SIG-M5 (cell line): ENCODE measurements at places on chromosomes 3 and 15.
A peak's percentile ranks its signal among the peaks of the same experiment; 100 is the strongest.

- no peak for DNase-seq
Measured at GRCh38 chr15:76964157-76964556, 30.8 kb upstream of the PSTPIP1 start.

DNA sequence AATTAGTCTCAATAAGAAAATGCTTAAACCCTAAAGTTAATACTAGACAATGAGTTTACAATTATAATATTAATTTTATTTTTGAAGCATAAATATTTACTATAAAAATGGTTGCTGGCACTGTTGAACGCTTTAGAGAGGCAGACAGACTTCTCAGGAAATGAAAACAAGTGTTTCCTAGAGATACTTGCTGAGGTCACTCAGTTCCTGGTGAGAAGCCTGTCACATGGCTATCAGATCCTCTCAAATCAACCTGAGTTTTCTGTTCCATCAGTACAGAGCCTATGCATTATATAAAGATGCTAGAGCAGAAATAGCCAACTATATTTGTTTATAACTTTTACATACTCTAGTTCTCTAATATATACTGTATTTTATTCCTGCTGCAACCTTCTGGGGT lies 109.2 kb downstream of the MYO5A start:
- no peak for DNase-seq

- no peak for DNase-seq
Measured at GRCh38 chr3:65883613-65884012, 155.1 kb downstream of the MAGI1 start.

GRCh38 chr3:43707998-43708397 lies 17.3 kb downstream of the ABHD5 start:
- DNase-seq, result peak; percentile 77

DNA sequence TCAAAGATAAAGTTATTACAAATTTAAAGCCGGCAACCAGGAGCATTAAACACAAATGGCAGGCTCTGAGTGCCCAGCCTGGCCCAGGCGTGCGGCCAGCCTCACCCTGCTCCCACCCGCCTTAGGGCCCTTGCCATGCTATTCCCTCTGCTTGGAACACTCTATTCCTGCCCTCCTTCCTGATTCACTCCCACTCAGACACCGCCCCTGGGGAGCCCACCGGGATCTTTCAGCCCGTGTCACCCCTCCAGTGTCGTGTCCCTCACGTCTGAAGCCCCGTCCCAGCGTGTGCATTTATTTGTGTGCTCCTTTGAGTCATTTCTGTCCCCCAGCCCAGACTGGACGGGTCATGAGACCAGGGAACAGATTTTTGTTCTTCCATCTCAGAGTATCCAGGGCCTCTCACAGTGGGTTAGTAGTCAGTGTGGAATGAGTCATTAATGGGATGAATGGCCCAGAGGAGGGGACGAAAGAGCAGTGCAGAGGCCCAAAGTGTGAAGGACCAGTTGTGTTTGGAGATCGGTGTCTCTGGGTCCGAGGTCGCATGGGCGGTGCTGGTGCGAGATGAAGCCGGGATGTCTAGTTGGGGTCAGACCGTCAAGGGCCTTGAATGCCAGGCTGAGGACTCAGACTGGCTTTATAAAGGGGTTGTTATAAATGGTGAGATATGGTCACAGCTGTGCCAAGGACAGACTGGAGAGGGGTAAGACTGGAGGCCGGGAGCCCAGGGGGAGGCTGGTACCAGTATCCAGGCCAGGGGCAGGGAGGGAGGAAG lies 58.9 kb upstream of the SLC6A6 start:
- no peak for DNase-seq

- no peak for DNase-seq
Measured at GRCh38 chr3:13539671-13540070, 9.3 kb upstream of the FBLN2 start.

DNA sequence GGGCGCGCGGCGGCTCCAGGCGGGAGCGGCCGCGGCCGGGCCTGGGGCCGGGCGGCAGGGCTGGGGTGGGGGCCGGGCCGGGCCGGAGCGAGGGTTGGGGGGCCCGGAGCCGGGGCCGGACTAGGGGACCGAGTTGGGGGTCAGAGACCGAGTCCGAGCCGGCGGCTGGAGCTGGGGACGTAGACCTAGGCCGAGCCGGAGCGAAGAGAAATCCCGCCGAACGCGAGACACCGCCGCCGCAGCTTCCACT lies 37.3 kb downstream of the HMCES start:
- DNase-seq, result no peak

DNA sequence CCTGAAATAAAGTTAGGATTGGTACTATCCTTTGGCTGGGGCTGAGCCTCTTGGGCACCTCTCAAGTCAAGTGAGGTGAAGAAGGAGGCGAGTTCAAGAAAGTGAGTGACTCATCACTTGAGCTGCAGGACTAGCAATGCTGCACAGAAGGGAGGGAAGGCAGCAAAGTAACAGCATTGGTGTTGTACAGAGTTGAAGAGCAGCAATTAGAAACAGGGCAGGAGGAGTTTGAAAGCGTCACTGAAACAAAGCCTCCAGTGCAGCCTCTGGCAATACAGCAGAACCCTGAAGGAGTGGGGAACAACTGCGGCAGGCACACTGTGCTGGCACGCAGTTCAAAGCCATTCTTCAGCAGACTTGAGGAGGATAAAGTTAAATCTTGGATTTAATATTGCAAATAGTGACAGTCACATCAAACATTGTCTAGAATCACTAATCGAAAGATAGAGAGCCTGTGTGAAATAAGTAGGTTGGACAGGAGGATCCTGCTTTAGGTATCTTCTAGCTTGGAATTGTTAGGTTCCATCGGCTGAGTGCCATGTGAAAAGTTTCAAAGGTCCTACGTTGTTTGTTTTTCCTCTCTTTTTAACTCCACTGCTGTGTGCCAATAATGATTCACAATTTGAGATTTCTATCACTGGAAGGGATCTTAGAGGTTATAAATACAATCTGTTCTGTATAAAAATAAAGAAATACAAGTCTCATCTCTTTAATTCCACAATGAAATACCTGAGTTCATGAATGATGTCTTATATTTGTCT lies 479.8 kb downstream of the NAALADL2 start:
- DNase-seq, result no peak

- no peak for DNase-seq
Measured at GRCh38 chr3:14660942-14661341, 9.4 kb downstream of the CCDC174 start.

- DNase-seq, result no peak
Measured at GRCh38 chr3:48697952-48698351, 12.2 kb upstream of the NCKIPSD start.
